ENCODE measurements at places on chromosomes 7 and 10.

GRCh38 chr7:16543456-16543855 lies 16.8 kb downstream of the LRRC72 start:
- no peak for DNase-seq

GRCh38 chr7:70017357-70017756 lies 419.1 kb downstream of the AUTS2 start:
- DNase-seq: no peak

GRCh38 chr10:101364721-101365120 lies 10.8 kb downstream of the BTRC start:
- no peak for DNase-seq

DNA sequence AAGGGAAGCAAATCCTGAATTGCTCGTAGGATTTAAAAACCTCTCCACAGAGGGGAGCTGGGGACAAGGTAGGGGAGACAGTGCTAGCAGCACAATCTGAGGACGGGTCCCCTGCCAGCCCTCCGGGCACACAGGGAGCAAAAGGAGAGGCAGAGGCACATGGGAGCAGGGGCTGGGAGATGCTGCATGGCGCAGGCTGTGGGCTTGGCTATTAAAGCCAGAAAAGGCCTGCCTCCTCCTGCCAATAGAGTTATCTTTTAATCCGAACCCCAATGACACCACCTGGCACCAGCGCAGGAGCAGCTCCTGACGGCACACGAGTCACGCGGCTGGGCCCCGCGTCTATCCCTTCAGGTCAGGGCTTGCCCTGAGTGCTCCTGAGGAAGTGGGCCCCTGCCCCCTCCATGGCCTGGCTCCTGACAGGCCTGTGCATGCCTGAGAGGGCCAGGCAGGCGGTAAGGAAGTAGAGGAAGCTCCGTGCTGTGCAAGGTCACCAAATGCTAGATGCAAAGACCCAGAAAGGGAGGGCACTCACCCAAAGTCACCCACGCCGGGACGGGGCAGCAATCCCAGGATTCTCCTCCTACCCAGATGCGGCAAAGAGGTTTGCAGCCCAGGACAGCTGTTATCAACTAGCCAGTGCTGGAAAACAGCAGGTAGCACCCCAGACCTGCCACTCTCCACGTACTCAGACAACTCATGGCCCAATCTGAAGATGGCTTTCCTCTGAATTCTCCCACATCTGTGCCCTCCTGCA lies 28.1 kb downstream of the DLG5 start:
- DNase-seq: no peak

- DNase-seq: no peak
Observed at GRCh38 chr10:6539833-6540232, 40.2 kb downstream of the PRKCQ start.

- no peak for DNase-seq
Observed at GRCh38 chr7:37394158-37394557, 54.5 kb downstream of the ELMO1 start.

DNA sequence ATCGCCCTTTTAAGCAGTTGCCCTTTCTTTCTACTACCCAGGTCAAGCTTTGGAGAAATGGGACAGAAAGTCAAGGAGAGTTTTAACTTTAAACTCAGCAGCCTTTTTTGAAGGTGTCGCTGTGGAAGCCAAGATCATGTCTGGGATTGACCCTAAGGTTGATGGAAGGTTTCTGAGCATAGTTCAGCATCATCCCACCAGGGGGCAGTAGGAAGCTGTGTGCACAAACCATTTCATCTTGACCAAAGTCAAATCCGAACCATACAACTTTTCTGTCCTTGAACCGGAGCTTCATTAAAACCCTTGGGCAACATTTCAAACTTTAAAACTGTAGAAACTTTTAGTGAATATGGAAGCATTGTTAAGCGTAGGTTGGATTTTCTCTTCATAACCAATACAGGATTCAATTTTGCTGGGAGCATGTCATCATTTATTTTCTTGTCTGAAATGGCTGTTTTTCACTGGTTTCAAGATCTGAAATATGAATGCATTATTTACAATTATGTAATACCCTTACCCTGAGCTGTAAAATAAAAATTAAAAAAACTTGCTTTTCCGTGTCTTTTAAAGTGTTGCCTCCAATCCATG lies 214.4 kb upstream of the KIAA1217 start:
- no peak for DNase-seq

DNA sequence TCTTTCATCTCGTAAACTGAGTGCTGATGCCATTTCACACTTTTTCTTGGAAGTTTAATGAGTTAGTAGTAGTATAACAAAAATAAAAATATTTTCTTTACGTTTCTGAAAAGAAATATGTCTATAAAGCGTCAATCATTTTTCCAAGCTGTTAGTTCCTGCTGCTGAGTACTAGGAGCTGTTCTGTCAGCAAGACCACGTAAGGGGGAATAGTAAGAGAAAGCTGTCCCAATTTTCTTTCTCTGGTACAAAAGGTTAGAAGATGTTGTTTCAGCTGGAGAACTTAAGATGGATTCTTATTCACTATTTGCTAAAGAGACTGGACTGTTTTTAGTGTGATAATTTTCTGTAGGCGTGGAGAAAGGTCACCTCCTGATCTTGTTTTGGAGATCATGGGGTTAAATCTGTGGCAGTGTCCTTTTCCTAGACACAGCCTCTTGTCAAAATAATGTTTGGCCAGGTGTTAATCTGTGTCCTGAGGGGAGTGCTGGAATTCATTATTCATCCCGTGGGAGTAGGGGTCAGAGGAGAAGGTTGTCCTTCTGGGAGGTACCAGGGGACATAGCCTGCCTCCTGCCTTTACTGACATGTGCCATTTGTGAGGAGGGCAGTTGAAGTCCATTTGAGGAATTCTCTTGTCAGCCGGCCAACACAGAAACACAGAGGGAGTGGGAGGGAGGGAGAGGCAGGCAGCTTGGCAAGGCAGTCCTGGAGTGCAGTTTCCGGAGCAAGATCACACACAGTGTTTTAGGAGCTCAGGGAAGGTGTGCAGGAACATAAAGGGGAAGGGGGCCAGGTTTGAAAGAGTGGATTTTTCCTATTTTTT lies 368.7 kb downstream of the AUTS2 start:
- no peak for DNase-seq

DNA sequence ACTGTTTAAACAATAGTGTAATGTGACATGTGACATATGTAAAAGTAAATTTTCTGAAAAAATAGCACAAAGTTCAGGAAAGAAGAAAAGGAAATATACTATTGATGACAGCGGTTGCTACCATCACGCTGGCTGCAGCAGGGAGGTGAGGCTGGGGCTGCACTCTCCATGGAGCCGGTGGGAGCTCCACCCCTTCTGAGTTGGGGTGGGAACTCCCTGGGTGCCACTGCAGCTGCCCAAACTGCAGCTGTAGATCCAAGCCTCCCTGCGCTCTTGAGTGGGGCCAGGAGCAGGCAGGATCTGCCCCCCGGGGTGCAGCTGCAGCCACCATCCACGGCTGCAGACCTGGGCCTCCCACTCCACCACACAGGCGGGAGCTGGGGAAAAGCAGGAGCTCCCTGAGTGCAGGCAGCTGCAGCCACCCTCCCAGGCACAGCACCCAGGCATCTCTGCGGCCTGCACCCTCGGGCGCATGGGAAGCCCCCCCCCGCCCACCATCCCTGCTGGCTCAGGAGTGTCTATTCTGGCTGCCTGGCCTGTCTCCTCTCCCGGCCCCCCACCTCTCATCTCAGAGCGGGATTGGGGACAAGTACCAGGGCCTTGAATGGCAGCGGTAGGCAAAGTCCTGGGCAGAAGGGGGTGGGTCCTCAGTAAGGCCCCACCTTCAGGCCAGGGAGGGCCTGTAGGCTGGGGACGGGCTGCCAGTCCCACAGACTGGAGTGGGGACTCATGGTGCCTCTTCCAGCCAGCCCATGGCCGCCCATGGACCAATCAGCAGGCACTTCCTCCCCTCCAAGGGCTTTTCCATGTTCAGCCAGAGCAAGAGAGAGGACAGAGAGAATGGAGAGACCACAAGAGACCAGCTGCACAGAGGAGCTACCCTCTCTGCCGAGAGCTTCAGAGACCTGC lies 50.1 kb downstream of the TNS3 start:
- DNase-seq: no peak

DNA sequence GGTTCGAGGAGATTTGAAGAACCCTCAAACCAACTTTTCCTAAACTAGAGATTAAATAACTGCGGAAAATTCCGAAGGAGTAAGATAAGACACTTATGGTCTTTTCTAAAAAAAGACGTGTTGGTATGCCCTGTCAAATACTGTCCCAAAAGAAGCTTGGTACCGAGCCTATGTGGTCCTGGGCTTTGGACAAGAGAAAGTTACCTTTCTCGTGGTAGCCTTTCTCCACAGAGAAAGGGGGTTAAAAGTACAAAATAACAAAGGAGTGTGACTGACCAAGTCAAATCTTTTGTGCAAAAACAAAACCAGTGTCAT lies 56.2 kb upstream of the JCAD start:
- DNase-seq: no peak

GRCh38 chr10:58653139-58653538 lies 140.5 kb downstream of the BICC1 start:
- DNase-seq: no peak
